ENCODE measurements at places on chromosomes 11 and 22.

DNA sequence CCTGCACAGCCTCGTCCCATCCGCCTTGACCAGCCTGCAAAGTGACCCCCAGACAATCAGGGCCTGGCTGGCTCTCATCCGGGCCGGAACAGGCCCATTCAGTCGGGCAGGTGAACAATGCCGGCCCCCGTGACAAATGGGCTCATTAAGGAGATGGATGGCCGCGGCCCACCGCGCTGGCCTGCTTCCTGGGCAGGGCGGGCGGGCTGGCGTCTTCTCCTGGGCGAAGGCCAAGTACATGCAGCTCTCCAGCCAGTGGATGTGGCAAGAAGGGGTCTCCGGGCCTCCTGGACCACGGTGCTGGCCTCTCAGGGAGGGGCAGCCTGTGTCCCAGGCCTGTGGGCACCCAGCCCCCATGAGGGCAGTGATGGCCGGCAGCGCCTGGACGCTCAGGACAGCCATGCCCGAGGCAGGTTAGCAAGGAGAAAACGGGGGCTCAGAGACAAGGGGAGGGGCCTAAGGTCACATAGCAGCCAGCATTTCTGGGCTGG lies 1022.8 kb downstream of the BRD1 start:
- DNase-seq, result no peak

GRCh38 chr11:102361086-102362031 lies 14.3 kb downstream of the BIRC2 start:
- no peak for DNase-seq

DNA sequence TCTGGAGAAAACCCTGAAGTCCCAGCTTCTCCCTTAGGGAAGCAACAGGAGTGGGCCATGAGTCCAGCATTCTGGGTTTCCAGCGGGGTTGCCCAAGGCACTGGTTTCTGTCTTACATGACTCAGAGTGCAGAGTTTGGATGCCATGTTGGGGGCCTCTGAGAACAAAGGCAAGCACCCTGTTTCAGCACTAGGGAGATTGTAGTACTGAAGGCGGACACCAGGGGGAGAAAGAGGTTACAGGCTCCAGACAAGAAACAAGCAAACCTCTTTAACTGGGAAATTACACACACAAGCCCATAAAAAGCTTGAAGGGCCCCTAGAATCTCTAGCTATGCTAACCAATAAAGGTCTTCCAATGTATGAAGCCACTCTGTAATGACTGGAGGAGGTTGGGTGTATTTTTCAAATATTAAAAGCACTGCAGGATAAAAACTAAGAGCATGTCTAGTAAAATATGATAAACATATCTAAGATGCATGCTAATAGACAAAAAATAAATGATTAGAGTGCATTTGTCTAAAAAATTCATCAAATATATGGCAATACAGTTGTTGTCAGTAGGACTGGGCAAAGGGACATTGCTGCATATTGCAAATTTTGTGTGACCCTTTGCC lies 7.1 kb downstream of the MS4A6E start:
- peak; percentile 55 for DNase-seq

- peak; percentile 64 for DNase-seq
Measured at GRCh38 chr11:95121698-95122097, 32.1 kb downstream of the ENDOD1 start.

- DNase-seq, result peak; percentile 11
Measured at GRCh38 chr11:131504199-131504949, 134.0 kb downstream of the NTM start.

DNA sequence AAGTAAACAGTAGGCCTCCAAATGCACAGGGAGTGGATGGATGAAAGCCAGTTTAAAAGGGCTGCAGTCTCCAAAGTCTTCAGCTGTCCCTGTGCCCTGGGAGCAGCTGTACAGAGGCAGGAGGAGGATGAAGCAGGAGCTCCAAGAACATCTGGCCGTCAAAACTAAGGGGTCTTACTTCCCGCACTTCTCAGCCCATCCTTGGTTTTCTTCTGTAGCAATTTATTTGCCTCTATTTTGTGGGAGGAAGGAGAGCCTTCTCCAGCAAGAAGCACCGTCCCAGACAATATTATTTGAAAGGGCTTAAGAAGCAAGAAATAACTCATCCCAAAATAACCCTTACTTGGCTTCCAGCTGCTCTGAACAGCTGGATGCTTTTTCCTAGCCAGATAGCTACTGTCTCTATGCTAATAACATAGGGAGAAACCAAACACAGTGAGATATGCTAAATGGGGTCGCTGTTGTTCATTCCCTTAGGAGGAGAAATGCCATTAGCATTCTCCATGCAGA lies 133.2 kb downstream of the SPATA19 start:
- DNase-seq, result no peak

DNA sequence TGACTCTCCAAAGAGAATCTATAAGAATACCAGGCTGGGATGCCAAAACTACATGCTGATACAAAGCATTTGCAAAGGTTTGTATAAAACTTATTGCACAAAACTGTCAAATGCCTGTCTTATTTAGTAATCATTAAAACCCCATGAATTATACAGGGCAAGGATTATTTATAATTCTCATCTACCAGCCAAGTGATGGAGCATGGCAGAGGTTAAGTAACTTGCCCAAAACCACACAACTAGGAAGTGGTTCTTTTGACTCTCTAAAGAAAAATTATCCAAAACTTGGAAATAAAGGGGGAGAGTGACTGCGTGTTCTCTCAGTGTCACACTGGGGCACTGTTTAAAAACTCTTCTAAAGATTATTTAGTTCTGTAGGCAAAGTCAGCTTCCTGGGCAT lies 17.4 kb upstream of the CLMP start:
- DNase-seq, result no peak

DNA sequence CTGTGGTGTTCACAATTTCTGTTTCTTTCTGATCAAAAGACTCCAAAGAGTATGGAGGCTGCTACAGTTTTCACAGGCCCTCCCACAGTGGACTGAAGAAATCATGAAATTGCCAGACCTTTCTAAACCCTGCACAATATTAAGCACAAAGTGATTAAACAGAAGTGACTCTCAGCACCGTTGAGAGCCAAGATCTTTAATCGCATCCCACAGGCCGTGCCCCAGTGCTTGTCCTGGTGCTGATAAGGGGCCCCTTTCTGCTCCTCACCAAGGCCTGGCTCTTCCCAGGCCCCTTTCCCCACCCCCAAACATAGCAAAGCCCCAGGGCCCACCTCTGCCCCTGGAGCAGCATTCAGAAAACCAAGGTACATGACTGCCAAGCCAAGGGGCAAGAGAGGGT lies 57.4 kb upstream of the BMAL1 start:
- DNase-seq, result no peak

- DNase-seq, result no peak
Measured at GRCh38 chr22:26651815-26652214, 5.6 kb upstream of the MIAT start.

DNA sequence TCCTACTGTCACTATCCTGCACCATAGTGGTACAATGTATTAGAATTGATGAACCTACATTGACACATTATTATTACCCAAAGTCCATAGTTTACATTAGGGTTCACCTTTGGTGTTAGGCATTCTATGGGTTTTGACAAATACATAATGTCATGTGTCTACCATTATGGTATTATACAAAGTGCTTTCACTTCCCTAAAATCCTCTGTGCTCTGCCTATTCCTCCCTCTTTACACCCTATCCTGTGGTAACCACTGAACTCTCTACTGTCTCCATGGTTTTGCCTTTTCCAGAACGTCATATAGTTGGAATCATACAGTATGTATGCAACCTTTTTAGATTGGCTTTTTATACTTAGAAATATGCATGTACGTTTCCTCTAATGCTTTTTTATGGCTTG lies 51.5 kb downstream of the CCDC15 start:
- DNase-seq, result no peak

DNA sequence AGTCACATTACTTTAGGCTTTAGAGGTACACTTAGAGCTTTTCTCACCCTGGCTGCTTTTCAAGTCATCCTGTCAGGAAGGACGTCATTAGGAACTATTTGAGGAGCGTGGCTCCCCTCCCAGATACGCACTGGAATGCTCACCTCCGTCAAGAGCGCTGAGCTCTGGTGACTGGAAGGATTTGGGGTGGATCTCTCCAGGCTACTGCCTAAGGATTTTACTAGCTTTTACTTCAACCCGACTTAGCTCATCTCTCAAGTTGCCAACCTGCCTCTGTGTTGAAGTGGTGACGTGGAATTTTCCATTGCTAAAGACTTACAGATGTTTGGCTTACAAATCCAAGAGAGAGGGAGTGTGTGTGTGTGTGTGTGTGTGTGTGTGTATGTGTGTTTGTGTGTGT lies 355.3 kb upstream of the CCDC90B start:
- no peak for DNase-seq

- peak; percentile 20 for DNase-seq
Measured at GRCh38 chr11:108754901-108755625, 90.2 kb downstream of the DDX10 start.

DNA sequence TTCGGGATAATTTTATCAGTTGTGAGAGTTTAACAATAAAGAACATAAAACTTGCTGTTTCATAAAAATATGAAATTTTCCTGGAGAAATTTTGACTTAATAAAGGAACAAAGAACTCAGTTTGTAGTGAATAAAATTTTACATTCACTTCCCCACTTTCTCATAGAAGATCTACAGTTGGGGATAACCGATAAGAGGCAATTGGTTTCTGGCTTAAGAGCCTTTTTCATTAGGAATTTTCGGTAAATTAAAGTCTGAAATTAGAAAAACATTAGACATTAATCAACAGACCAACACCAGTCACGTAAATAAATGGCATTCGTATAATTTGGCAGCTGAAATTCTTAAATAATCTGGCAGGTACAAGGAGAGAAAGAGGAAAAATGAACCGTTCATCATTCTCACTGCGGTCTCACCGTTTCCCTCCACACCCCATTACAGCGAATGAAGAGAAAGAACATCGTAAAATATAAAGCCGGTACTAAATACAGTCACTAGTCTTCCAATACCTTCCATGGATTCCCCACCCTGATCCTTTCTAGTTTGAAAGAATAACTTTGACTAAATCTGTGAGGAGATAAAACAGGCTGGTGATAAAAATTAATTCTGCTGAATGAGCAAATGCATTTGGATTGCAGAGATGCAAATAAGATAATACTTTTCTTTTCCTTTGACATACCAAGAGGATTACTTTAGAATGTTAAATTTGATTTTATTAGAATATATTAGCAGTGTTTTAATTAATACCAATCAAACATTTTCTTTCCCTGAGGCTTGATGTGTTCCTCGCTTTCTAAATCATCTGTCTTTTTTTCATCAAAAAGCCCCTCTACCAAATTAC lies 19.5 kb downstream of the BLID start:
- no peak for DNase-seq

- no peak for DNase-seq
Measured at GRCh38 chr11:74020539-74020938, 11.7 kb upstream of the UCP3 start.

GRCh38 chr11:69121621-69122325 lies 34.0 kb upstream of the SMIM38 start:
- DNase-seq, result no peak

DNA sequence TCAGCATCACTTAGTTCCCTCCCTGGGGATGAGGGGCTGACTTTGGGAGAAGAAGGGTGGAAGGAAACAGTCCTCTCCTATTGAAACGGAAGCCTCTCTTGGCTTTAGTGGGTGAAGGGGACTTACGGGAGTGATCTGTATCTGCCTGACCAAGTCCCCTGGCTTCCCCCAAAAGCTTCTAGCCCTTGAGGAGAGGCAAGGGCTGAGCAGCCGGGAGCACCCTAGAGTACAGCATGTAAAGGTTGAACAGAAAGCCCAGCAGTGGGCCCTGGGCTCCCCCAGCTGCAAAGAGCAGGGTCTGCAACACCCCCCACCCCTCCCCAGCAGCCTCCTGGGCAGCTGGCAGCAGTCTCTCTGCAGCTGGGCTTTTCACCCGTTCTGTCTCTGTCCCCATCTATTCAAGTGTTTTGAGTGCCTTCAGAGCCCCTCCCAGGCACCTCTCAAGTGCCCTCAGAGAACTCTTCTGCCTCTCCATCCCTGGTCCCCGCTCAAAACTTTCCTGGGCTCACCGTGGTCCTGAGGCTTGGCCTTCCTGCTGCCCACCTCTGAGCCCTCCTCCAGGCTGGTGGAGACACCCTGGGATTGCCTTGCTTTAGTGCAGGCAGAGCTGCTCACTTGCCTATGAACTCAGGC lies 2.7 kb downstream of the CAPN5 start:
- DNase-seq, result no peak

DNA sequence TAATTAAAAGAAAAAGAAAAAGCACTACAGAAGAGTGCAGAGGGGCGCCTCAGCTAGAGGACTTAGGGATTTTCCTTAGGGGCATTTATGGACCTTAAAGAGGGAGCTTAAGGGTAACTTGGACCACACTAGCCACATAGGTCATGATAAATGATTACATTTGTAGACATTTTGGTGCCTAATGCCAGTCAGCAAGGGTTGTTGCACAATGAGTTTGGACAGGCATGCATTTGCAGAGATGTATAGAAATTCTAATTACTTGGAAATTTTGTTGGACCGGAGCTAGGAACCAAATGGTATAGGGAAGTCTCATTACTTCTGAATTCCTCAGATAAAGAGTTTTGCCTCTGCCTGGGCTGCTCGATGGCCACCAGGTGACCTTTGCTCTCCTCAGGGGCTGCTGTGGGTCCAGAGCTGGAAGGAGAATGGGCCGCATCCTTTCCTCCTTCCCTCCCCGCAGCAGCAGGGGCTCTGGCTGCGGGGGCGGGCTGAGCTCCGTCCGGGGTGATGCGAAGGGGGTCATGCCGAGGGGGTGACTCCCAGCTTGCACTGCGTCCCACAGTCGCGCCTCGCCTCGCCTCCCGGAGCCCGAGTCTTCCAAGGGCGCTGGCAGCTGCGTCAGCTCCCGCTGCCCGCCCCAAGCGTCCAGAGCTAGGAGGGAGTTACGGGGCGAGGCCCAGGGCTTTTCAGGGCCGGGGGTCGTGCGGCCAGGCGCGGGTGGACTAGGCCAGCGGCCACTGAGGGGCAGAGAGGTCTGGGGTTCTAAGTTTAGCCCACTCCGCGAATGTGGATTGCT lies 20.3 kb upstream of the MALAT1 start:
- no peak for DNase-seq

DNA sequence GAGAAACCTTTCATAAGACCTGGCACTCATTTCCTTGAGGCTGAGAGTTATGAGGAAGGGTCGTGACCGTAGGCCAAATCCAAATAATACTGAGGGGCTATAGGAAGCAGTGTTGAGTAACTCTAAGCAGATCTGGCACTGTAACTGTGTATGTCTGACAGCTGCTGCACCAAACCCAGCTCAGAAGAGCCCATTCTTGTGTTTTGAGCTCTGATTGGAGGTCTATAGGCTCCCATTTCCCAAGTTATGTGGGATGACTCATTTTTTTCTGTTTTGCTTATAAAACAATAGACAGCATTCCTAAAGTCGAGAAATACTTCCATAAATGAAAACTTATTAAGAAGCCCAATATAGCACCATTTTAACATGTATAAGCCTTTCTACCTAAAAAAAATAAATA lies 645.8 kb downstream of the DLG2 start:
- no peak for DNase-seq

- DNase-seq, result no peak
Measured at GRCh38 chr11:69971741-69972140, 106.4 kb upstream of the ANO1 start.

- DNase-seq, result no peak
Measured at GRCh38 chr11:23310276-23310675, 450.0 kb upstream of the CCDC179 start.

- no peak for DNase-seq
Measured at GRCh38 chr22:25853078-25853477, 111.1 kb downstream of the MYO18B start.

- DNase-seq, result no peak
Measured at GRCh38 chr11:108617055-108617454, 23.5 kb upstream of the EXPH5 start.
